Activated CD4-positive, CD25-positive, alpha-beta regulatory T cell treated with anti-CD3 and anti-CD28 coated beads, Interleukin-2, amount 50 U/mL, for 24 hours (primary cell): ENCODE measurements at places on chromosomes 4 and X.

- ATAC-seq = no peak
Measured at GRCh38 chrX:41472231-41472815, 25.2 kb downstream of the NYX start.

DNA sequence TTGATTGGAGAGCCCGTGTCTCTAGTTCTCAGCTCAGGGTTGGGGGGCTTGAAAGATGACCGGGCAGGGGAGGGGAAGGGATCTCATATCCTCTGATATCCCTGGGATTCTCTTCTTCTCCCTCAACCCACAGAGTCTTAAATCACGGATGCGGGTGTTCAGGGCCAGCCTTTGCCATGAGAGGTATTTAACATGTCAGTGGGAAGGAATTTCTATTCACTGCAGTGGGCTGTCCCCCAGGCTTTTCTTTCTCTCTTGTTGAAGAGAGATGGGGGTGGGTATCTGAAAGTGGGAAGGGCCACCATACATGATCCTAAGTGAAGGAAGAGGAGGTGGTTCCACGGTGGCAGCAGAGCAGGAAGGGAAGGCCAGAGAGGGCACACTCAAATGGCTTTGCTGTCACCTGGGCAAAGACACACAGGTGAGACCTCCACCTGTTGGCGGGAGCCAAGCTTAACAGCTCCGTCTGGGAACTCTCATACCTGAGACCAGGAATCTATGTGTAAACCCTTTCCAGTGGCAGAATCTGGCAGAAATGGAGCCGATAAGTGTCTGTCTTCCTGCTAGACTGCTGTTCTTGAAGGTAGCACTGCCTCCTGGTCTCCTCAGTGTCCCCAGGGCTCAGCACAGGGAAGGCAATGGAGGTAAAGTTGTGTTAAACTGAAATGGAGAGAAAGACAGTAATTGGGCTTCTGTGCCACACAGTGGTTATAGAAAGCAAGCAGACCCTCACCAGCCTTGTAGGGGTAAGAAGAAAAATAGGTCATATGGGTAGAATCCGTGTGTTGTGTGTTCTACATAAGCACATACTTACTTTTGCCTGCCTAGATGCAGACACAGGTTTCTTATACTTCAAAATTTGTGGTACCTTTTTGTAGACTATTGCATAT lies 49.4 kb downstream of the RHOH start:
- ATAC-seq = no peak

GRCh38 chr4:107066621-107067020 lies 30.5 kb upstream of the DKK2 start:
- no peak for ATAC-seq

GRCh38 chr4:134117392-134118183 lies 84.0 kb downstream of the PABPC4L start:
- ATAC-seq = no peak

DNA sequence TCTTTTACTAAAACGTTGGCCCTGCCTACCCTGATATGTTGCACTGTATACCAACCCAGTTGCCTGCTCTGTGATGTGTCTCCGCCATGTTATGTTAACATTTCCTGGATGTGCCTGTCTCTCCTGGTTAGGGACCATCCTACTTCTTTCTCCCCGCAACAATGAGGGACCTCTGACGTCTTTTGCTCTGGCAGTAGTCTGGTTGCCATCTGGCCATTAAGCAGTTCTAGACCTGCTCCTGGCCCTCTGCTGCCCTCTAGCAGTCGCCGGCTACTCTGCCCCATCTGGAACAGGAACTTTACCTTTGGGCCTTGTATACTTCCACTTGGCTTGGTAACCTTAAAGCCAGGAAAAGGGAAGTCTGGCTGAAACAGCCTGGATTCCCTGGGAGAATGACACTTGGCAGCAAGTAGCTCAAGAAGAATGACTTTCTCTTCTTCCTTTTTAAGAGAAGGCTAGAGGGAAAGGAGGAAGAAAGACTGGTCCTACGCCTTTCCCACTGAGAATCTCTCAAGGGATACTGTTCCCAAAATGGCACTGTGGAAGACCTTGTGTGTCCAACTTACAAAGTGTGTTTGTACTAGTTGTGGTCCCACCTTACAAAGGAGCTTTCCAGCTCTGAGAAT lies 63.5 kb downstream of the GPC3 start:
- ATAC-seq = no peak

- no peak for ATAC-seq
Measured at GRCh38 chr4:156692016-156692415, 279.6 kb downstream of the PDGFC start.

DNA sequence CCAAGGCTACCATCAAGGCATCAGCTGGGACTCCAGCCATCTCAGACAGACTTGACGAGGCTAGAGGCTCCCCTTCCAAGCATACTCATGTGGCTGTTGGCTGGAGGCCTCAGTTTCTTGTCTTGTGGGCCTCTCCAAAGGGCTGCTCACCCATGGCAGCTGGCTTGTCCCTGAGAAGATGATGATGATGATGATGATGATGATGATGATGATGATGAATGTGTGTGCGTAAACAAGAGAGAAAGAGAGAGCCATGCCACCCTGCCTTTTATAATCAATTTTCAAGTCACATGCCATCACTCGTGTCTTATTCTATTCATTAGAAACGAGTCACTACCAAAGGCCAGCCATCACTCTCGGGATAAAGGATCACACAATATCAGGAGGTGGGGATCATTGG lies 60.5 kb upstream of the ADGRG2 start:
- no peak for ATAC-seq

DNA sequence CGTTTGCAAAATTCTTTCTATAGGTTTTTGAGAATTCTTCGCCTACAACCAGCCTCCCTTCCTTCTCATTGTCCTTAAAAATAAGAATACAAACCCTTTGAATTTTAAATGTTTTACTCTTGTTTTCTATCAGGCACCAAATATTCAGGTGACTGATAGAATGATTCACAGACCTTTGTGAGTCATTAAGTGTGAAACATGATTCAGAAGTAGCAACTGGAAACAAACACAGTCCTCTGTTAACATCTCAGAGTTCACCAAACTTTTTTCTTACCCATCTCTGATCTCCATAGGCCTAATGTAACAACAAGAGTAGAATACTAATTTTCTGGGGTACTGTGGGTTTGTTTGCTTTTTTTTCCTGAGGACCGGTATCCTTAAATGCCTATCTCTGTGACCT lies 63.4 kb upstream of the MAB21L2 start:
- peak; percentile 97 for ATAC-seq

GRCh38 chr4:57055886-57056285 lies 54.3 kb downstream of the IGFBP7 start:
- ATAC-seq = no peak

- ATAC-seq = no peak
Measured at GRCh38 chr4:176156656-176157055, 38.7 kb downstream of the SPATA4 start.

GRCh38 chrX:132615391-132616131 lies 126.7 kb upstream of the MBNL3 start:
- ATAC-seq = no peak

GRCh38 chrX:44280116-44280515 lies 63.4 kb downstream of the EFHC2 start:
- no peak for ATAC-seq

GRCh38 chrX:135431886-135432285 lies 10.1 kb downstream of the SMIM10L2A start:
- ATAC-seq = peak; percentile 49

- no peak for ATAC-seq
Measured at GRCh38 chr4:123064390-123064789, 142.0 kb upstream of the NUDT6 start.

DNA sequence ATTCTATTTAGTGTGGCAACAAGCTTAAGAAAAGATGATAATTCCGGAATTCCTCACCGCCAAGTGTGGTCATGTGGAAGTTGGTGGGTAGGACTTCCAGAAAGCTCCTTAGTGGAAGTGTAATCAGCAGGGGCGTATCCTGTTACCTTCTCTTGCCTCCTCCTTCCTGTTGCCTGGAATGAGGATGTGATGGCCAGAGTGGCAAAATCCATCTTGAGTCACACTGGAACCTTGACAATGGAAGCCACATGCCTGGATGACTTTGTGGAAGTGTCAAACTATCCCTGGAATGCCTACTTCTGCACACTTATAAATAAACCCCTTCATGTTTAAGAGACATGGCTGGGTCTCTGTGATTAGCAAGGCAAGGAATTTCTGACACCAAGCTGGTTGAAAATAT lies 191.0 kb downstream of the PRDM5 start:
- ATAC-seq = no peak

- ATAC-seq = peak; percentile 94
Measured at GRCh38 chrX:9677098-9677739, 88.4 kb downstream of the GPR143 start.

GRCh38 chr4:15914736-15915135 lies 23.8 kb downstream of the FGFBP1 start:
- no peak for ATAC-seq

DNA sequence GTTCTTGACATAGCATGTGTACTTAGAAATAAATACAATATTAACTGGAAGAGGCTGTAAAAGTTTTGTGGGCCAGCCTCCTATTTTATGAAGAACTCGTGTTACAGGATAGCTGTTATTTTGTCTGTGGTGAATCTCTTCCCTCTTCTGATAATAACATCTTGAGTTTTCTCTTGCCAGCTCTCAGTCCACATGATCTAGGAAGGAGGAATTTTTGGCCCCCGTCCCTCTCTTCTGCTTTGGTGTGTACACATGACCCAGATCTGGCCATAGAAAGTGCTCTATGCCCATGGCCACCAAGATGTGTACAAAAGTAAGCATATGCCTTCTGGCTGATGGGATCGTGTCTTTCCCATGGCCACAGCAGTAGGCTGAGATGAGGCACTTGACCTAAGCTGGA lies 108.0 kb upstream of the LEF1 start:
- ATAC-seq = no peak

DNA sequence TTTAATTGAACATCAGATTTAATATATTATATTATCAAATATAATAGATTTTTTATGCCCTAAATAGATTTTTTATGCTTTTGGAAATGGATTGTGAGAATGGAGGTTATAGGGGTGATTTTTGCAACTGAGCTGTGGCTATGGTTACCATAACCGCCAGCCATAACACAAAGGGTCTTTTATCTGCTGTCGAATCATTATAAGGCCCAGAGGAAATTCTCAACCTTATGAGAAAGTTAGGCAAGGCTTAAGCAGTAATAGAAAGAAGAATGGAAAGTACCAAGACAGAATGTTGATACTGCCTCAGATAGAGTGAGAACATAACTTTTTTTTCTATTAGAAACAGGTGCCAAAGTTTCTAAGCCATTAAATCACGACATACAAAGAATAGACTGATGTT lies 26.3 kb upstream of the CXCL6 start:
- ATAC-seq = no peak

GRCh38 chrX:24343719-24344118 lies 16.7 kb upstream of the SUPT20HL1 start:
- no peak for ATAC-seq

DNA sequence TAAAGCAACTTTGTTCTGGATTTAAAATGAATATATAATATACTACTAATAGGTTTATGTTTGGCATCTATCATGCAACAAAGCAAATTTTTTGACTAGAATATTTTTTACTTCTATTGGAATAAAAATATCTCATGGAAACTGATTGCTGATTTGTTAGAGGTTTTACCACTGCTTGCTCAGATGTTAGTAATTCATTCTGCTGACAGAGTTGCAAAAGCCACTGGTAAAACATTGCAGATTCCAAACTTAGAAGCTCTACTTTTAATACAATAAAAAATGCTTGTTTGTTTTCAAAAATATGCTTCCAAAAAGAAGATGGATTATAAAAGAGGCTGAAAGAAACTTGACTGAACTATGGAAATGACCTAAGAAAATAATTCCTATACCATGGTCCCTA lies 795.2 kb downstream of the PCDH18 start:
- ATAC-seq = no peak

DNA sequence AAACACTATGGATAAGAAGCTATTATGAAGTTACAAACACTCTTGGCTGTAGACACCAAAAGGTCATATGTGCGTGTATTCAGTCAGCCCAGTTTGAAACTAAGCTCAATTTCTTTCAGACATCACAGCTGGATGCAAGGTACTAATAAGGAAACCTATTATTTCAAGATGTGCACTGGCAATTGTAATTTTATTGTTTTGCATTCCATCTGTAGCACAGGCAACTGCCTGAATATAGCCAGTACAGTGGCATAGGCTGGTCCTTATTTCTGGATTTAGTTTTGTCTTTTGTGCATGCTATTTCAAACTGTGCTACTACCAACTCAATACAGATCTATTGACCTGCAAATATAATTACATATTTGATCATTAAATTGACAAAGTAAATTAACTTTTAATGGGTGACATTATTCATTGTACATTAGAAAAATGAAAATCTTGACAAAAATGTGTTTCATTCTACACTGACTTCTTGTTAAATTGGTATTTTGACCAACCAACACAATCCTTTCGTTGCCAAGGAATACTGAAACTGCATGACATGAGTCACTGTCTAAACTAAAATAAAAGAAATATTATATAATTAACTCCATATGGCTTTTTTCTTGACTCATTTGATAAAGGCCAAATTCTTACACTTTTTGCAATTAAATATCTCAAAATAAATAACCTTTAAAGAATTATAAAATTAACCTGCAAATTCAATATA lies 594.3 kb upstream of the ADGRL3 start:
- ATAC-seq = no peak
